ENCODE measurements at places on chromosomes 6 and 20. TPM values are rescaled to one million over a fixed set of nuclear protein-coding genes. Genes with fewer than 3 reads are reported as not detected.

The SGK2 gene
- 0.66 TPM for total RNA-seq

DNA sequence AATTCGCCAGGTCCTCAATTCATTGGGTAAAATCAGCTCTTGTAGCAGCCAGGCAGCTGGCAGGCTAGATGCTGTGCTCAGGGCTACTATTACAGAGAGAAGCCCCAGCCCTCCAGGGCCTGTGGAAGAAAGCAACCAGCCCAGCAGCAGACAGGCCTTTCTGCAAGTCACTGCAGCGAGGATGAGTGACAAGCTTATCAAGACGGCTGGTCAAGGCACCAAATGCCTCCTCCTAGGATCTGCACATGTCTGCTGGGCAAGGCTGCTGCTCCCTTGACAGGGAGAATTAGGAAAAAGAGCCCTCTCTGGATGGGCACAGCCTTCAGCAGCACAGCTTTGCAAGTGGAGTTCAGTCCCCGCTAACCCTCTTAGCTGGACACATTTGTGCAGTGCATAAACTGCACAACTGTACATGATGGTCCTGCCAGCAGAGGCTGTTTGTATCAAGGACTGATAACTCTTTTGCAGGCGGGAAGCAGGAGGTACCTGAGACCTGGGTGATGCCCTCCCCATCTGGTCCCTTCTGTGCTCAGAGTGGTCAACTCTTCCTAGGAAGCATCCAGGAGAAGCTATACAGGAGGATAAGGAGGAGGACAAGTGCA, 89.9 kb downstream of the CDC5L start:
- DNase-seq = no peak

- DNase-seq = no peak
These were observed 317.6 kb downstream of the CLIC5 start for GRCh38 chr6:45698046-45698445.

GRCh38 chr6:100378576-100378975, 86.1 kb downstream of the SIM1 start:
- DNase-seq = no peak

- no peak for DNase-seq
These were observed 575 bp upstream of the CNR1 start for GRCh38 chr6:88166493-88167351.

DNA sequence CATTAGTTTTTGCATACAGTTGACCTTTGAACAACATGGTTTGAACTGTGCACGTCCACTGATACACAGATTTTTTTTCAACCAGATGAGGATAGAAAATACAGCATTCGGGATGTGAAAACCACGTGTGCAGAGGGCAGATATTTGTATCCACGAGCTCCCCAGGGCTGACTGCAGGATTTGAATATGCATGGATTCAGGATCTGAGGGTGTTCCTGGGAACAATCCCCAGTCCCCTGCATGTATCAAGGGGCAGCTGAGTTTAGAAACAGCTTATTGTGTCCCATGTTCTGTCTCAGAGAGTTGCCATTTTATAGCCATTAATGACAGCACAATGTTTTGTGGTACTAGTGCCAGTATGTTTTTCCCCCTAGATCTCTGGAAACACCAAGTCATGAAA, 53.6 kb downstream of the CD164 start:
- no peak for DNase-seq
